ENCODE measurements at places on chromosomes 12 and 14.
A peak's percentile ranks its signal among the peaks of the same experiment; 100 is the strongest.

GRCh38 chr14:33464254-33464962 is 486.5 kb downstream of the EGLN3 start:
- no peak for DNase-seq

DNA sequence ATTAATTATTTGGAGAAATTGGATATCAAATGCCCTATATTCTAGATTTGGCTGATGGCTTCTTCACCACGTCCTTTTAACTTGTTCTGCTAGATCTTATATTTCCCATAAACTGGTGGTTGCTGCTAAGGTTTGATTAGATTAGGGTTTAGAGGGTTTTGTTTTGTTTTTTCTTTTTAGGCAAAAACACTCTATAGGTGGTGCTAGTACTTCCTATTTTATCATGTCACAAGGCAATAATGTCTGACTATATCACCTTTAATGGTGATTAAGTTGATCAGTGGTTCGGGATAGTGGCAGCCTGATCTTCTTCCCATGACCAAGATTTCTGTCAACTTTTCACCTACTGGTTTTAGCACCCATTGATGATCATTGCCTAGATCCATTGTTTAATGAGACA is 455.1 kb downstream of the RAD51B start:
- DNase-seq: no peak

- DNase-seq: no peak
These were observed 874.5 kb downstream of the FLRT2 start for GRCh38 chr14:86404425-86404824.

DNA sequence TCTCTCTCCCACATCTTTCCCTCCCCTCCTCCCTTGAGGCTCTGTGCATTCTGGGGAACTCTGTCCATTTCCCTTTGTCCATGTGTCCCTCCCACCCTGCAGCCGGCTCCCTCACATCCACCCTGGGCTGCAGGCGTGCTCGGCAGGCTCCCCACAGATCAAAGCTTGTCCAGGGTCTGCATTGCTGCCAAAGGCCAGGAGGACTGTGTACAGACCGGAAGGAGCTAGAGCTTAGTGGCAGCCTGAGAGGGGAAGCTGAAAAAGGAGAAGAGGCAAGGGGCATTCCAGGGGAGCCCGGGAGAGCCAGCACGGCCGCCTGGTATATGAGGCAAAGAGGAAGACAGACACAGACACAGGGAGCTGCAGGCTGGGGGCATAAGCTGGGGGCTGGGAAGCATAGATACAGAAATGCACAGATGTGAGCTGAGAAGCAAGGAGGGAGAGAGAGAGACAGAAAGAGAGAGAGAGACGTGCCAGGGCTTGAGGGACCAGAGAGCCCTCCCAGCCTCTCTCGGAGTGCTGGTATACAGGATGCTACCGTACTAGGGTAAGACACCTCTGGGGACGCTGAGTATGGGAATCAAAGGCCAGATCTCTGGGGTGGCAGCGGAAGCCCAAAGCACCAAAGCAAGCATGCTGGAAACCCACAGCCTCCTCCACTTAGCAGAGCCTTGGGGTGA is 3.3 kb downstream of the CD4 start:
- peak; percentile 48 for DNase-seq

DNA sequence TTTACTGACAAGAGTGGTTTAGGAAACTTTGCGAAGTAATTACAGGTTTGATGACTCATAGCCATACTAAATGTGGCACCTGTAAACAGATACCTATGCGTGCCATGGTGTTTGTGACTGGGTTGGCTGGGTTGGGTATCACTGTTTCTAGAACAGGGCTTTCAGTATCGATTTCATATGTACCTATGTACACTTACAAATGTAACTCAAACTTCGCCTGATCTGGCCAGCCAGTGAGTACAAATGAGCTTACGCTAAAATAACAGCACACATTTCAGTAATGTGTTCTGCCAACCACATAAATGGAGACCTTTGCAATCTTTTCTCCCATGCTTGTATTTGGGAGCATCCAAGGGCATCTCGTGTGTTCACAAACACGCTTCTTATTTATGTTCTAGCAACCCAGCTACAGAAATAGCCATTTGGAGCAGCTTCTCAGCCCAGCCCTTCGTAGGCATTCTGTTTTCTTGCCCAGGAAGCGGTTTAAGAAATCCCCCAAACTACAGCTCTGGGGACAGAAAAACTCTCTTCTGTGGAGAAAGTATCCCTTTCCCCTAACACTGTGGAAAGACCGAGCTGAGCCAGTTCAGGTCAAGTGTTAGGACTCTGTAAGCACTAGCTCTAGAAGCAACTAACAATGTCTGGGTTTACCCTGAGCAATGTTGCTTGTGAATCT is 42.3 kb upstream of the MDM1 start:
- peak; percentile 66 for DNase-seq

Measured in CD4-positive, alpha-beta T cell treated with Interleukin-12 subunit alpha and Interleukin-12 subunit beta, for 1 hour (primary cell).